ENCODE measurements at places on chromosomes 2 and 18.

GRCh38 chr2:11613297-11613696 lies 56.7 kb downstream of the NTSR2 start:
- DNase-seq, result no peak

DNA sequence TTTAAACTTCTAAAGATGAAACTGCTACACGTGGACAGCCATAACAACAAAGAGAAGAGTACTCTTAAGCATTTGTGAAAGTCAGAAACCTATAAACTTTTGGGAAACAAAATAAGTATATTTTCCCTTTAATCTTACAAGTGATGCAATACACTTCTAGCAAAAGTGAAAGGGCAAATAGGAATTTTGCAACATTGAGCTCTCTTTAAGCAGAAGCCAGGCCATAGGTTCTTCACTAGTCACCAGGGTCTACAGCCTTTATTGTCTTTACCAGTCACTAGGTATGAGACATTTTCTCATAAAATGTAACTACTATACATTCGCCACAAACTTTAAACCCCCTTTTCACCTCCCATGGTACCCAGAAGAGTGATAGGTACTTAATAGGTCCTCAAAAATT lies 37.5 kb downstream of the SCN1A start:
- DNase-seq, result no peak

DNA sequence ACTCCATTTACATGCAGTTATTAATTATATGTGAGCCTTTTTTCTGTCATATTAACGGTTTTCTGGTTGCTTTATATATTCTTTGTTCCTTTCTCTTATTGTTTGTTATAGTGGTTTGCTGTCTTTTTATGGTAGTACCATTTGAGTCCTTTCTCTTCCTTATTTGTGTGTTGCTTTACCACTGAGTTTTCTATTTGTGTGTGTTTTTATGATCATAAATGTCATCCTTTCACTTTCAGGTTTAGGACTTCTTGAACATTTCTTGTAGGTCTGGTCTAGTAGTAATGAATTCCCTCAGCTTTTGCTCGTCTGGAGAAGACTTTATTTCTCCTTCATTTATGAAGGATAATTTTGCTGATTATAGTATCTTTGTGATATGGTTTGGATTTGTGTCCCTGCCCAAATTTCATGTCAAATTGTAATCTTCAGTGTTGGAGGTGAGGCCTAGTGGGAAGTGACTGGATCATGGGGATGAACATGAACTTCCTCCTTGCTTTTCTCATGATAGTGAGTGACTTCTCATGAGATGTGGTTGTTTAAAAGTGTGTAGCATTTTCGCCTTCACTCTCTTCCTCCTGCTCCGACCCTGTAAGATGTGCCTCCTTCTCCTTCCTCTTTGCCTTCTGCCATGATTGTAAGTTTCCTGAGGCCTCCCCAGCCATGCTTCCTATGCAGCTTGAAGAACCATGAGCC lies 11.5 kb downstream of the GCC2 start:
- no peak for DNase-seq

DNA sequence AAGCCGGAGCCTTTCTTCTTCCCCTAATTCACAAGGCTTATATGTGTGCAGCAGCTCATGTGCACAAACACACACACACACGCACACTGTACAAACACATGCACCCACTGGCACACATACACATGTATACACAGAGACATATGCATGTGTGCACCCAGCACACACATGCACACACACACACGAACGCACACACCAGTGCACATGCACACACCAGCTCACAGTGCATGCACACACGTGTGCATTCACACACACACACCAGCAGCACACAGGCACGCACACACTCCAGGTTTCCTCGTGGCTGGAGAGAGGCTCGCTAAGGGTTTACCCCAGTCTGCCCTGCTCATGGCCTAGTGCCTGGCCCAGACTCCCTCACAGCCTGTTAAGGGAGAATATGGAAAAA lies 234.0 kb downstream of the EIPR1 start:
- DNase-seq, result no peak

- DNase-seq, result no peak
Observed at GRCh38 chr2:38517284-38517683, 85.4 kb downstream of the HNRNPLL start.
